ENCODE measurements at places on chromosomes 13 and 19.

GRCh38 chr19:6724631-6725492, 4.4 kb upstream of the C3 start:
- no peak for DNase-seq

GRCh38 chr13:68616600-68617222, 1386.6 kb upstream of the PCDH9 start:
- no peak for DNase-seq

- no peak for DNase-seq
Measured at GRCh38 chr19:48392860-48393558, 459 bp upstream of the GRIN2D start.

GRCh38 chr13:66665991-66666390, 564.1 kb downstream of the PCDH9 start:
- no peak for DNase-seq

DNA sequence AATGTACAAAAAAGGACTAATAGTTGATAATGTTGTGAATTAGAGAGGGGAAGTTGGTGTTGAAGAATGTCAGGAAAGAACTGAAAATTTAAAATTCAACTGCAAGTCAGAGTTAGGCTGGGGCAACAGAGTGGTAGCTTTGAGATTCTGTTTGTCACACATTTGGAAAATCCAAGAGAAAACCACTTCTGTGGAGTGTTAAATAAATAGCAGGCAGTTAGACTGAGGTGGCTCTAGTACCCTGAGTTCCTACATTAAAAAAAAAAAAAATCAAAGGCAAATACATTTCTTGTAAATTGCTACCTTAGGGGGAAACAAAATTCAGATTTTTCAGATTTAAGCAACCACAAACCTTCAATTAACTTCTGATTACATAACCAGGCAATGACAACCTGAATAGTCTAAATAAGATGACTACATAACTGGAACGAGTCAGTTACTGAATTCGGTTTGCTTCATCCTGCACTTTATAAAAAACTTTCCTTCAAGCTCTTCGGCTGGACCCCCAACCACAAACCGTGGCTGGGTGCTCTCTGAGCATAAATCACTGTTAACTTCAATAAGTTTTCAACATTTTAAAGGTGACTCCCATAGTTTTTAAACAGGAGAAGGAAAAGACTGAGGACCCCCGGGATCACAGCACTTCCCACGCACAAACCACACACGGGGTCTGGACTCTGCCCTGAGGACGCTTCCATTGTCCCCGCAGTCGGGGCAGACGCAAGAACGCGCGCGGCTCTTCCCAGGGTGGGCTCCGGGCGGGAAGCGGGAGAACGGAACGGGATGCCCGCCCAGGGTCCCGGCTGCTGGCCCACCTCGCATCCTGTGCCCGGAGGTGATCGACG, 725 bp downstream of the ZNF682 start:
- no peak for DNase-seq

Data from stimulated activated CD4-positive, alpha-beta T cell treated with anti-CD3 and anti-CD28 coated beads, Interleukin-15, amount 100 ng/mL, for 1 hour (primary cell).